Activated naive CD4-positive, alpha-beta T cell (primary cell): ENCODE measurements at places on chromosomes 2 and 18.

GRCh38 chr2:39266139-39266805, 22.5 kb upstream of the CDKL4 start:
- DNase-seq, result no peak

DNA sequence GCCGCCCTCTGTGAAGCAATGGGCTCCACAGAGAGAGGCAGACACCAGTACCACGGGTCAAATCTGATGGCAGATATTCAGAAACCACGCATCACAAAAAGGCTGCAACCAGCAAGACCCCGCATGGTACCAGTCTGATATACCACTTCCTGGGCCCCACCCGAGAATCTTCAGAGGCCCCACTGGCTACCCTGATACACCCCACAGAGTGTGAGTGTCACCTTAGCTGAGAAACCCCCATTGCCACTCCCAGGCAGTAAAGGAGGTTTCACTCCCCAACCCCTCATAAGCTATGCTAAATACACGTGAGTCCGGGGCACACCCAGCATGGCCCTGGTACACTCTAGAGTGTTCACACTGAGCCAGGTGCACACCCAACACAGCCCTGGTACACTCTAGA, 160.0 kb downstream of the EIPR1 start:
- no peak for DNase-seq

DNA sequence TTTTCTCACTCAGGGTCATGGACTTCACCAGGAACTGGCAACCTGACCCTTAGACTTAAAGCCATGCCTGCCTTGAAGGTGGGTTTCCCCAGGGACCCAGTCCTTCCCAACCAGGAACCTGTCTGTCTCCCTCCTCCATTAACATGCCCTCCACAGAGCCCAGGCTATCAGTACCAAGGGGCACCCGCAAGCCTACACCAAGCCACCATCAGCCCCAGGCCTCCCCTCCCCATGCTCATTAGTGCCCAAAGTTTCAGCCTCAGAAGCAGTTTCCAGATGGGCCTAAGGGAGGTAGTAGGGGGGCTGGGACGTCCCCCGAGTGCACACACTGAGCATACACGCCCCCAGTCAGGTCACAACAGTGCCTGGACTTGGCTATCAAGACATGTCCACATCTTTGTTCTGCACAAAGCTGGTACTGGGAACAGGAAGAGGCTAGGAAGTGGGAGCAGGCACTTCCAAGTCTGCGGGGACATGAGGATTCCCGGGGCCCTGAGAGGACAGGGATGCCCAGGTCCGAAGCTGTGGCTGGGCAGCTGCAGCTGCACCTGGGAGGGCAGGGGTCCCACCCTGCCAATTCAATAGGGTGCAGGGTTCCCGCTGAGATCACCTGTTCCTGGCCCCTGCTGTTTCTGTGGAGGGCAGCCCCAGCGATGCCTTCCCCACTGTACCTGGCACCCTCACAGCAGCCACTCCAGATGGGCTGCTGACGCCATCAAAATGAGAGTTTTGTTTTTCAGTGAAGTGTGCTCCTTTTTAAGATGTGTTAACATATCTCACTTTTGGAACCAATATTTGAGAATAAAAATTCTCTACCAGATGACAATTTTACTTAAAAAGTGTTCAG, 731.4 kb downstream of the NR4A2 start:
- no peak for DNase-seq

DNA sequence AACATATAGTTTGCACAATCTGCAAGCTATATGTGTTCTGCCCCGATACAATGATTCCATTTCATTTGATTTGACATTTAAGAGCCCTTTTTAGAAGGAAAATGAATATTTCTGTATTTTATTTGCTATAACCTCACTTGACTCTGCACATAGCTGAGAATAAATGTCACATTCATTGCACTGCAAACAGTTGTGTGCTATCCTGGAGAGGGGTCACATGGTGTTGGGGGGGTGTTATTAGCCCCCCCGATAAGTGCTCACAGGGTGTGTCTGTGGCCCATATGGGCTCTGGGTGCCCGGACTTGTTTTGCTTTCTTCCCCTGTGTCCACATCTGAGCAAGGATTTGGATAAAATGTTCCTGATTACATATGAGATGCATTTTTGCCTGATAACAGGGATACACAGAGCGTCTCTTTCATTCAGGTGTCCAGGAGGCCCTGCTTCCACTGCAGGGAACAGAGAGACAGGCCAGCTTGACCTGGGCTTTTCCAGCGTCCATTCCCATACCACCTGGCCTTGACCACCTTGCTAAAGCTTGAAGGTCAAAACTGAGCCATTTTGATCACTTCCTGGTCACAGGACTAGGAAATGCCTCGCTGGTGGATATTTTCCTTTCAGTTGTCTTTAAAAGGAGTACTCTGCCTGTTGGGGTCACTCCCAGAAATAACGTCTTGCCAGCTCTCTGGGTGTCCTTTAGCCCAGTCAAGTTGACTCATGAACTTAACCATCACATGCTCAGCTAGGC, 38.4 kb upstream of the ID2 start:
- DNase-seq, result no peak

DNA sequence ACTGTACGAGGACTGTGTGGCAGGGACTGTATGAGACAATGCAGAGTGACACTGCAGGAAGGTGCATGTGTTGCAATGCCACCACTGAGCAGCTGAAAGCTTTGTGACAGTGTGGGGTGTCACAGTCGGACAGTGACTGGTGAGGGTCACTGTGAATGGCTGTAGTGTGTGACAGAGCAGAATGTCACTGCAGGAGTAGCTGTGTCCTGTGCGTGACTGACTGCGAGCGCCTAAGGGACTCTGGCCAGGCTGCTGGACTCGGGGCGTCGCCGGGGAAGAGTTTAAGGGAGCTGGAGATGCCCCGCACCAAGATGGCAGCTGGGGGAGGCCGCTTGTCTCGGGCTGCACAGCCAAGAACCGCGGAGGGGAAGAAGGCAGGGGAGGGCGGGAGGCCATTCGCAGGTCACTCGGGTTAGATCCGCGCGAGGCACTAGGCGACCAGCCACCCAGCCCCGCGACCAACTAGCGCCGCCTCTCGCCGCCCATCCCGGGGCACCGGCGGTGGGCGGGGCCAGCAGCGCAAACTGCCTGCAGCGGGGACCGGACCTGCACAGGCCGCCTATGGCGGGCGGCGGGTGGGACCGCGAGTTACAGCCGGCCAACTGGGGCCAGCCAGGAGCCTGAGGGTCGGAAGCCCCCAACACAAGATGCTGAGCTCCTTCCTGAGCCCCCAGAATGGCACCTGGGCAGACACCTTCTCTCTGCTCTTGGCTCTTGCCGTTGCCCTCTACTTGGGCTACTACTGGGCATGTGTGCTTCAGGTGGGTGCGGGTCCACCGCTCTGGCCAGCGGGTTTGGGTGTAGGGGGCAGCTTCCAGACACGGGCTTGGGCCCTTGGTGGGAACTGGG, at the start of gene ABHD1:
ABHD1 (plus strand) TSS at position 514 of the 849 bp plus-strand sequence; CDS start at position 648, 134 bp downstream.
- DNase-seq, result peak; percentile 54

DNA sequence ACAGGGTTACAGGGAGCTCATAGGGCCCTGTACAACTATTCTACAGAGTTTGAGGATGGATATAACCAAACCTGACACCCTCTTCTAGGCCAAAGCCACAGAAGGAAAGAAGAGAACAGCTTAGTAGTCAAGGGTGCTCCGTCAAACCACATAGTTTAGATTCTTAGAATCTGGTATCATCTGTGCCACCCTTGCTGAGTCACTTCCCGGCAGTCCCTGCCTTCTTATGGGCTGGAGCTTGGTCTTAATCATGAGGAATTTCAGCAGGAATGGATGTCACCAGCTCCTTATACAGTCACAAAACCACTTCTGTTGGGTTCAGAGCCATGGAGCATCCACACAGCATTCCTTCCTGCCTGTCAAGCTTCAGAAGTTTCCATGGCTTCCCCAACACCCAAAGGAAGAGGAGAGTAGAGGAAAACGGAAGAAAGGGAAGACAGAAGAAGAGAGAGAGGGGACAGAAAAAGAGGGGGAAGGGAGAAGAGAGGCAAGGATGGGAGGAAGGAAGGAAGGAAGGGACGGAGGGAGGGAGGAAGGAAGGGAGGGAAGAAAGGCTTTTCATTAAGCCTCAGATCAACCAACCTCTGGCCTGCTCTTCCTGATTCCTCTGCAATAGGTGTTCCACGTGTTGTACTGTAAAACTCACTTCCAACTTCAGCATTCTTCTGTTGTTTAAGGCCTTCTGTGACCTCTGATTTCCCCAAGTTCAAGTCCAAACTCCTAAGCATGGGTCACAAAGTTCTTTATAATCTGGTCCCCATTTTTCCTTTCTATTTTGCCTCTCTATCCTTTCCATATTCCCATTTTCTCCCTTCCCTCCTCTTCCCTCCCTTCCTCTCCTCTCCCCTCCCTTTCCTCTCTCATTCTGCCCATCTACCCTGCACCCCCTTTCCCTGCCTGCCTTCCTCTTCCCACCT, 246.1 kb upstream of the TNP1 start:
- no peak for DNase-seq

DNA sequence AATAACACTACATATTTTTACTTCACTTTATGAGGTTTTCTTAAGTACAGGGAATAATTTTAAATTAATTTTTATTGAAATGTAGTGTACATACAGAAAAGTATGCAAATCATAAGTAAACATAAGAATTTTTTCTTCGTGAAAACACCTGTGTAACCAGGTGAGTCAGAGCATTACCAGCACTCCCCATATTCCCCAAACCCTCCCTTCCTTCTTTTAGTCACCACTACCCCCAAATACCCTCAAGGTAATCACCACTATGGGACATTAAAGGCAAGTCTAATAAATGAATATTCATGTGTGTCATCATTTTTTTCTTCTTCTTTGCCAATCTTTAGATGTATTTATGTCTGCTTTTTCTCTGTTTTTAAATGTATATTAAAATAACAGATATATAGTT, 139.9 kb upstream of the LTBP1 start:
- DNase-seq, result no peak

- DNase-seq, result no peak
These were observed 162.0 kb upstream of the MC4R start for GRCh38 chr18:60534538-60534937.

GRCh38 chr18:51611326-51611725, 413.8 kb upstream of the MEX3C start:
- DNase-seq, result no peak

DNA sequence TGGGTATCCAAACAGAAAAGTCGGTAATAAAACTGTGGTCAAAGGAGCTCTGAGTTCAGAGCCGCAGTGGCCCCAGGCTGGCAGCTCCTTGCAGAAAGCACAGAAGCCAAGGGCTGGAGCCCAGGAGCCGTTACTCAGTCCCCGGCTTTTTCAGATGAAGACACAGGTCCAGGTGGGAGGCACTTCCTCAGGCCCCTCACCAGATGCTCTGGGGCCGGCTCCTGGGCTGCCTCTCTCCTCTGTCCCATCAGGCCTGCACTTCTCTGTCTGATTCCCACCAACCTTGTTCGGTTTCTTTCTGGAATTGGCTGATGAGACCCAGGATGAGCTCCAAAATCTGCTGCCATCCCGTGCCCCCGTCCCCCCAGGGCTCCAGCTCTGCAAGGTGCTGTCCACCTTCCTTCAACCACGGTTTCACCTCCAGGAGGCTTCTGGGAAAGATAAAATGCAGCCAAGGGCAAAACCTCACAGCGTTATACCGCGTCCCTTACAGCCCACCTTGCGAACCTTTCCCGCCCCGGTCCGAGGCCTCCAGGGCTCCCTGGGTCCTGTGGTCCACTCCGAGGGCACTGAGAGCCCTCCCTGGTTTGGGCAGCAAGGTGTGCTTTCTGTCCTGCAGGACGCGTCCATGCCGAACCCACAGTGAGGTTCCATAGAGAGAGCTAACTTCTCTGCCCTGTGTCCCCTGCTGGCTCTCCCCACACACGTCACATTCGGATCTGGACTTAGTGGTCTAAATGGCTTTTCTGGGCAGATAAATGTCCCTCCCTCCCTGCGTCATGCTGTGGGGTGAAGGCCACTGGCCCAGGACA, 102.9 kb downstream of the TPO start:
- no peak for DNase-seq

DNA sequence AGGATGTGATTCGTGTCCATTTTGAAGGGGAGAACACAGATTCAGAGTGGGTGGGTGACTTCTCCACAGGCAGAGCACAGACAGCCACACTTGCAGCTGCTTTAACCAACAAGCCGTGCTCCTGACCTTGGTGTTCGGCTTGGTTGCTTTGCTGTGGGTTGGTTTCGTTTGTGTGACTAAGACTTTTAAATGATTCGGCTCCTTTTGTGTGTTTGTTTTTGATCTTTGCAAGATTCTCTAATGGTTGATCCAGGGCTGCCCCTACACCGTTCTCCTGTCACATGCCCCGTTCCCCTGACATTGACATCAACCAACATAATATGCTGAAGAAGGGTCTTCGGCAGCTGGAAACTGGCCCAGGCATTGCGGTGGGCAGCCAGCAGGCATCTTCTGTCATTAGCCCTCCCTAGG, 95.9 kb upstream of the MBOAT2 start:
- no peak for DNase-seq

DNA sequence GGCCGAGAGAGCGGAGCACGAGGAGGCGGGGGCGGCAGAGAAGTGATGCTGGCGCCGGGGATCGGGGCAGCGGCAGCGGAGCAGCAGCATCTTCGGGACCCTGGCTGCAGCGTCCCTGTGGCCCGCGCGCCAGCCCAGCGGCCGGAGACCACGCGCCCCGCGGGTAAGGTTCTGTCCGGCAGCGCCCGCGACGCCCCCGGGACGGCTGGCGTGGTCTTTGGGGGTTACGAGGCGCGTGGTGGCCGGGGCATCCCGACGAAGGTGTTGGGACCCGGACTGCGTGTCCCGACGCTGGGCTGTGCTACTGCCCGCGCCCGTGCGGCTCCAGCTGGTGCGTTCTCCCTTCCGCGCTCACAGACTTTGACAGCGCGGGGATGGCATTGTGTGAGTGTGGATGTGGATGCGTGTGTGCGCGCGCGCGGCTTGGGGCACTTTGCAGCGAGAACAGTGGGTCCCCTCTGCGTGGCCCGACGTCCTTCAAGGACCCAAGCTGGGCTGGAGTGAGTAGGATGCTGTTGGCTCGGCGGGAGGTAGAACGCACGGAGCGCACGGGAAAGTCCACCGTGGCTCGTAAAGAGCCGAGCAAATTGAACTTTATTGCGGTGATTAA, 405.0 kb downstream of the XIRP2 start:
- no peak for DNase-seq

DNA sequence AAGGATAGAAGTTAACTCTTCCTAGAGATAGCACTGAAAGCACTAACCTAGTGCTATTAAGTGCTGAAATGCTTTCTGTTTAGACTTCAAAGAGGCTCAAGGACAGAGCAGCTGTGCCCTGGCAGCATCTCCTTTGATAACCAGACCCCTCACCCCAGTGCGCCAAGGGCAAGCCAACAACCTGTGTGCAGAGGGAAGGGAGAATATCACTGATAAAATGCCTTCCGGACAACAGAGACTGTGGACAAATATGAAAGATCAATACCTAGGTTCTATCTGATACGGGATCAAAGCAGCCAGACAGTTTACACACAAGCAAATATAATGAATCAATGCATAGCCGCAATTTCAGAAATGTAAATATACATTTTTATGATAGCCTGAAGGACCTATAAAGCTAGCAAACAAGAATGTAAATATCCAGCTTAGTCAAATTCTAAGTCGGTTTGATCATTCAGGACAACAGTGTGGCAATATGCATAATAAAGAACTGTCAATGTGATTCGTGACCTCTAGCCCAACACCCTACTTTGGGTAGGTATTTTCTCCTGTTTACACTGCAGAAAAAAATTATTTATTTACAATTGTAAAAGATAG, 91.8 kb upstream of the RFX8 start:
- DNase-seq, result no peak

GRCh38 chr2:61421611-61422010, 49.3 kb downstream of the USP34 start:
- no peak for DNase-seq

- no peak for DNase-seq
These were observed 53.1 kb downstream of the SLC39A10 start for GRCh38 chr2:195709901-195710806.

- peak; percentile 27 for DNase-seq
These were observed 187.7 kb upstream of the CXCR4 start for GRCh38 chr2:136305517-136306192.
